ENCODE measurements at places on chromosomes 5 and 9.
A peak's percentile ranks its signal among the peaks of the same experiment; 100 is the strongest.

DNA sequence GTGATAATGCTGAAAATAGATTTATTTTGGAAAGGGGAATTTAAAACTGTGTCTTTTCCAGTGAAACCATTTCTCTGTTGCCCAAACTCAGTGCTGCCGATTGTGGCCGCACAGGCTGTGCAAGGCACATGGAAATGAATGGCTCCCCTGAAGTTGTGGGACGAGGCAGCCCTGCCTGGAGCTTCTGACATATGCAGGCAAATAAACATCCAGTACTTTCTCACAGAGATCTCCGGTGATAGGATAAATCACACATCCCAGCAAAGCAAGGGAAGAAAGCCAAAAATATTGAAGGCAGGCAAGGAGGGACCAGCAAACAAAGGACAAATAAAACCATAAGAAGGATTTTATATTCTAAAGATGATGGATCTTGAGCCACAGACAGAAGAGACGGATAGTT, 464.5 kb downstream of the MTRR start:
- no peak for DNase-seq

DNA sequence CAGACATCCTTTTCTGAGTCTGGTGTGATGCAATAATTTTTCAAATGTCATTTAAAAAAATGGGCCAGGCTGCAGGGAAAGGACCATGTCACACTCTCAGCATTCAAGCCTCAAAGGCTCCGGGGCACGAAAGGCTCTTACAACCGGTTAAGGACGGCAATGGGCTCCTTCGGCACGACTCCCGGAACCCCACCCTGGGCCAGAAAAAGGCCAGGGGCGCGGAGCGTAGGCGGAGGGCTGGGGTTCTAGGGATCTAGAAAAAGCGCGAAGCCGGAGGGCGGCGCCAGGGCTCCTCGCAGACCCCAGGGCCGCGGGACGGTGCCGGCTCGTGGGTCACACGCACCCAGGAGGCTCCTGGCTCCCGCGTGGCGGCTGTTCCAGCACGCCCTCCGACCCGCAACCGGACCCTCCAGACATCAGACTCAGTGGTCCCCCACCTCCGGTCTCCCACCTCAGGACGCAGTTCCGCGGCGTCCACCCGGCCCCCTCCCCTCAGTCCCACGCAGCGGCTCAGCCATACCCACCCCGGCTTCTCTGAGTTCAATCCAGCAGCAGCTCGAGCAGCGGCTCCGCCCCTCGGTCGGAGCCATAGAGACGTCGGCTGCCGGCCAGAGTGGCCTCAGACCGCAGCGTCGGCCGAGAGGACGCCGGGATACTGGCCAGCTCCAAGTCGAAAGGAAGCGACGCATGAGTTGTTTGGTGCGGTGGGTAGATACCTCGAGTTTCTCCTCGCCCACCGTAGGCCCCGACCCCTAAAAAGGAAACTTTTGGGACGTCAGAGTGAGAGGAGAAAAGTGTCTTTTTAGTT, at the start of gene TMEM267:
Gene TMEM267, minus strand, starts transcription at position 568 of the 808 bp plus-strand sequence. CDS start 29,896 bp downstream, outside the sequence.
- DNase-seq, result peak; percentile 91

DNA sequence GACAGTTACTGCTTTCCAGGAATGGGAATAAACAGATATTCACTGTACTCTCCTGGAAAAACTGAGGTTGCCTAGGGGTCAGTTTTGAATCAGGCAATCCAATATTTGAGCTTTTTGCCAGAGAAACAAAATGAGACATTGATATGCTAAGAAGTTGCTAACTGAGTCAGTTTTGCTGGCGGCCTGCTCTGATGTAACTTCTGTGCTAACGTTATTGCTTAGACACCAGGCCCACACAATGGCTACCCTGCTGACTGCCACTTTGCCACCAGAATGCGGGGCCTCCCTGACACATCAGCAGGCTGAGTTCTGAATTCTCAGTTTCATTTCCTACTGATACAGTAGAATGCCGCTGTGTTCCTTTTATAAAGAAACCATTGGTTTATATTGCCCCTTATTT, 18.2 kb upstream of the ZNF618 start:
- DNase-seq, result peak; percentile 39

GRCh38 chr5:132147663-132148062, 74.1 kb downstream of the CSF2 start:
- no peak for DNase-seq

GRCh38 chr5:120402606-120403005, 61.5 kb upstream of the PRR16 start:
- DNase-seq, result no peak

DNA sequence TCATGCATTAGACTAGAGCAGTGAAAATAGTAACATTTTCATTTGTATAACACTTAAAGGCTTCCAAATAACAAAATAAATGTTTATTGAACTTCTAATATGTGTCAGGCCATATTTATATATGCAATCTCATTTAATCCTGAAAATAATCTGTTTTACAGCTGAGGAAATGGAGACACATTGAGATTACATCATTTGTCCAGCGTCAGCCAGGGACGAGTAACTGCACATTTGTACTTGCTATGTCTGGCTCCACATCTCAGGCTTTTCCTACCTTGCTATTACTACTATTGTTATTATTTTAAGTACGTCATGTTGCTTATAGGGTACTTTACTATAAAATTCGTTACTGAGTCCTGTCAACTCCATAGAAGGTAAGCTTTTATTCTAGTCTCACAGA, 3.8 kb upstream of the C9 start:
- DNase-seq, result no peak

DNA sequence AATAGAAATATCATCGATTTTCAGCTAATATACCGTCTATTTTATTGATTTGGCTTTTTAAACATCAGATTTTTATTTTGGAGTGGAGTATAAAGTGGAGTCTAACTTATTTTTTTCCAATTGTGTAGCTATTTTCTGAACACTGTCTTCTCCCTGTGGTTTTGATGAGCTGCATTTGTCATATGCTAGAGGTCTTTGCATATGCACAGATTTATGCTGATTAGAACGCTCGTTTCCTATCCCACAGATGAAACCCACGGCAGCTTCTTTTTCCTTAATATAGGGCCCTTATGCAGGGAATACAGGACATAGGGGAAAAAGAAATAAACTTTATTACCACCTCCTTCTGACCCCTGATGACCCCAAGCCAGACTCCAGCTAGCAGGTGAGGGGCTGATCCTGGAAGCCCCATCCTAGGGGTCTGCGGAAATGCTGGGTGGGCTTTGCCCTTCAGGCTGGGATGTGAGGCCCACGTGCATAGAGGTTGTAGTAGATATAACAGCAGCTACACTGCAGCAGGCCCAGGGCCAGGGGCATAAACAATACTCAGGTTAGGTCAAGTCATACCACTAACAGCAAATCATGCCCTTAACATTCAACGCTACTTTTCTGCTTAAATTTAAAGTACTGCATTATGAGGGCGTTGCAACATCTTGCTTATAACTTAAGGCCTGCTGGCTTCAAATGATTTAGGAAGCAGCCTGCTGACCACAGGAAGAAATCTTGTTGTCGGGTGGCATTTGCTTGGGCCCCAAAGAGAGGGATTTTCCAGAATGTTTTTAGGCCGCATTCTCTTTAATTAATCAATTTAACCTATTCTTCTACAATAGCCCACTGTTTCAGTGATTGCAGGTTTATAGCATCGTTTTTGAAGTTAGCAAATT, 28.5 kb downstream of the MVB12B start:
- no peak for DNase-seq

DNA sequence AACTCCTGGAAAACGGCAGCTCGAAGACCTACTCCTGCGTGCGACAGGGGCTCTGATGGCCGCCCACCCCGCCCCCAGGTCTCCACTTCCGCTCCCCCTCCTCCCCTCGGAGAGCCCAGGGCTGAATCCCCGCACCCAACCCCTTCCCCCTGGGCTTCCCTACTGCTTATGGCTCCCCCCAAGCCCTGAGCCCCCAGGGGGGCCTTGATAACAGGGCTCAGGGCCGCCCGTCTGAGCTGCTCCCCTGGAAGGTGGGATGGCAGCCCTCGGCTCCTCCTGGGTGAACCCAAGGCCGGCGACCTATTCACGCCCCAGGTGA, 30.4 kb downstream of the GLT6D1 start:
- DNase-seq, result no peak

DNA sequence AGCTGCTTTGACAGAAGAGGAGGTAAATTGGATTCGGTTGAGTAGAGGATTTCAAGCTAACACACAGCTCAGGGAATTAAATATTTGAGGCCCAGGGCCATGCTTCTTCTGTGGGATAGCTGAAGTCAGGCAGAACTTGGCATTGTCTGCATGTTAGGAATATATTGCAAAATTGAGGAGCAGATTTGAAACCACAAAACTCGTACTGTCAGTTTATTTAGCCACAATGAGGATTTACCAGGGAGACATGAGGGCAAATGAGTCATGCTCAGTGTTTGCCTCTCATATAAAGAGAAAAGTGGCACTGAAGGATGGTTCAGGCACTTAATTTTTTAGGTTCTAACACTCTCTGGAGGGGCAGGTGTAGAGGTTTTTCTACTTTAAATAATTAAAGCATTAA, 83.0 kb upstream of the PRLR start:
- no peak for DNase-seq

DNA sequence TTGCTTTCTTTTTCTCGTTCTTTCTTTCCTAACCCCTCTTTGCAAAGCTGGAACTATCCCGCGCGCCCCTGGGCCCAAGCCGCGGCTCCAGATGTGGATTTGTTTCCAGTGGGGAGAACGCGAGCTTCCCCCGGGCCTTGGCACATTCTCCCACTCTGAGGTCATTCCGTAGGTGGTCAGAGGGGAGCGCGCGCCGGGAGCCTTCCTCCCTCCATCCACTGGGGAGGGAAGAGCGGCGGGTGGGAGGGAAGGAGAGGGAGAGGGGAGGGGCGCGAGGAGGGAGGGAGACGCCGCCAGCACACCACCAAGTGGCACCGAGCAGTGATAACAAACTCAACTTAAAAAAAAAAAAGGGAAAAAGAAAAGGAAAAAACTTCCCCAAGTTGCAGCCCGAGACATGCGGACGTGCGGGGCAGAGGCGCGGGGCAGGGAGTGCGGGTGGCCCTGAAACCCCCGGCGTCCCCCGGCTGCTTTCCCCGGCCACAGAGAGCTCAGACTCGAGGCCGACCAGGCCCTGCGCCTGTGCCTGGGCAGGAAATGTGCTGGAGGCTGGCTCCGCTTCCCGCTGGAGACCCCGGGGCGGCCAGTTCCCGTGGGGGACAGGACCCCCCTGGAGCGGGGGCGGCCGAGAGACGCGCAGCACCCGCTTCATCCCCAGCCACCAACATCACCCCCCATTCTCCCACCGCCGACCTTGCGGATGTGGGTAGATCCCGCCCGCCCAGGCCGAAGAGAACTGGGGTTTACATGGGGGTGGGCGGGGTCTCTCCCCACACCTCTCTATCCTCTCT, 3.1 kb downstream of the IER5L start:
- DNase-seq, result peak; percentile 46

DNA sequence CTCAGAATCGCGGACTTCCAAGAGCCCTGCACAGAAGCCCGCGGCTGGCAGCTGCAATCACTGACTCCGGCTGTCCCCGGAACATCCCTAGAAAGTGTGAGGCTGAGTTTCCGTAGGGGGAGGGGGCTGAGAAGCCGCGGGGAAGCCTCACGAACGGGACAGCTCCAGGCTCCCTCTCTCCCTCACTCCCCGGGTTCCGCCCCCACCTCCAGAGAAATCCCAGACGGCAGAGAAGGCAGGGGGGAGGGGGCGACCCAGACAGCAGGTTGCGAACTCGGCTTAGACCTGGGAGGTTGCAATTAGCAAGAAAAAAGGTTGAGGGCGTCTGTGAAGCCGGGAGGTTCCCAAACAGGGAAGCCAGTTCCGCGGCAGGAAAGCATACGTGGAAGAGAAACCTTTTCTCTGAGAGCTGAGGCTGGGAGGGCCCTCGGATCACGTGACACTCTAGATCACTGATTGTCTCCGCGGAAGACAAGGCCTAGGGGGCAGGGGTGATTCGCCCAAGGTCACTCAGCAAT, 73.8 kb upstream of the CPLX2 start:
- DNase-seq, result no peak

- DNase-seq, result no peak
These were observed 1025.4 kb upstream of the ACO1 start for GRCh38 chr9:31359071-31359470.

- DNase-seq, result no peak
These were observed 18.7 kb downstream of the SLC46A2 start for GRCh38 chr9:112872019-112872418.

- no peak for DNase-seq
These were observed 2.7 kb upstream of the ANP32B start for GRCh38 chr9:97980479-97980803.

DNA sequence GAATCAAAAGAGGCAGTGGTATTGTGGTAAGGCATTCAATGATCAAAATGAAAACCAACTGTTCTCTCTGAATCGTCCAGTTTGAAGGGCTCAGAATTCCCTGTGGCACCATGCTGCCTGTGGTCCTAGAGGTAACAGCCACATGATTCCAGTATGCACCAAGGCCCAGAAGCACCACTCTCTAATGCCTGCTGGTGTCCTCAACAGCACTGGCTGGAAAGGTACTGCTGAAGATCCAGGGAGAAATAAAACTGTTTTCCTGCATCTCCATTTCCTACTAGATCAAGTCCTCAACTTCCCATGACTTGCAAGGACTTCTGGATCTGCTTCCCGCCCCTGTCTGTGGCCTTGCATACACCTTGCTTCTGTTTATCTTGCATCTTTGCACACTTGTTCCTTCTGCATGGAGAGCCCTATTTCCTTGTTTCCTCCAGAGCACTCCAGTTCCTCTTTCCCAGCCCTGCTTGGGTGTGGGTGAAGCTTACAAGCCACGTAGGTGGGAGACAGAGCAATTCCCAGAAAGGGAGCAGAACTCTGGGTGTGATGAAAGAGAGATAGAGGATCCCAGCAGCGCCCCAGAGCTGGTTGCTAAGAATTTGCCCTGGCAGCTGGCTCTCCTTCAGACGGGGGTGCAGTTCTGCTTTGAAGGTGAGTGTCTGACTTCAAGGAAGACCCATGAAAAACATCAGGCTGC, 41.0 kb upstream of the EQTN start:
- DNase-seq, result peak; percentile 7

DNA sequence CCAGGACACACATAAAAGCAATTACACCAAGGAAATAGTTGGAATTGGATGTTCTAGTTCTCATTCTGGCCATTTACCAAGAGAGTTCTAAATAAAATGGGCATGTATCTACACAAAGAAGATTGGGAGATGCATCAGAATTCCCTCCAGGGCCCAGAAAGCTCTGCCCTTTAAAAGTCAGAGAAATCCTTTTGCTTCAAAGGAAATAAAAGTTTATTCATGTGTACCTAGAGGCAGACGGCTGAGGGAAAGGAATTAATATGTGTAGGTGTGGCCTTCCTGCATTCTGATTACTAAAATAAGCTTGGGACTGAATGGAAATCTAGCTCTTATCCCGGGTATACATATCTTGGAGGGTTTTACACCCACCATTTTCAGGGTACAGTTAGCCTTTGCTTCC, 719.4 kb downstream of the SEMA5A start:
- DNase-seq, result no peak

- DNase-seq, result no peak
These were observed 69.3 kb downstream of the MACIR start for GRCh38 chr5:103327893-103328292.

DNA sequence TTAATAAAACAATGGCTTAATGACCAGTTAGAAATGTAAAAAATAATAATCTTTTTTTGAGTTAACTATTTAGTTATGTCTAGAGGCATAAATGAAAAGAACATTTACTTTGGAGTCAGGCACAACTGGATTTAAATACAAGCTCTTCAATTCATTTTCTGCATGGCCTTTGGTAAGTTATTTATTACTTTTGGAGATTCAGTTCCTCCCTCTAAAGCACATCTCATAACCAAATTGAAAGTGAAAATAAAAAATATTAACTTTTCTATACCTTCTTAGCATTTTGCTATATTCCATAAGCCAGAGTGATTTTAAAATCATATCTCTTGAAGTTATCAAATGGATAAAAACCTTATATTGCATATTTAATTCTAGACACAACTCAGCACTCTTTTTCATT, 434.9 kb upstream of the SMARCA2 start:
- no peak for DNase-seq

GRCh38 chr5:53882676-53883031, 322.2 kb downstream of the NDUFS4 start:
- DNase-seq, result no peak
